ENCODE measurements at places on chromosomes 7 and 10.

DNA sequence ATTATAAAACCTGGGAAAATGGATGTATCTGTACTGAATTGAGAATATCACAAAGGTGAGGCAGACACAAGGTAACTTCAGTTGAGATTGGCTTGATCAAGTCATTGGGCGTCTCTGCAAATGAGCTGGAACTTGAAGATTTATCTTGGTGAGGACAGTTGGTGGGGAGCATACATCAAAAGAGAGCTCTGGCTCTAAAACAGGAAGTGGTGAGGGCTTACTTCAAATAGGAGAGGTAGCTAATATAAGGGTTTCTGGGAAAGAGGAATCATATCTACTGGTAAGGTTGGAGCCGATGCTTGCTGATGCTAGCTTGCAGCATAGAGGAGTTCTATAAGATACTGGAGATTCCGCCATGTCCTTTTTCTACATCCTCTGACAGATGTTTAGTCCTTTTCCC lies 39.9 kb upstream of the FGL2 start:
- DNase-seq: no peak

- no peak for DNase-seq
These were observed 1.5 kb downstream of the IPMK start for GRCh38 chr10:58266003-58266825.

GRCh38 chr7:133053321-133053891 lies 28.5 kb downstream of the CHCHD3 start:
- no peak for DNase-seq

GRCh38 chr7:49631071-49631815 lies 142.2 kb upstream of the VWC2 start:
- DNase-seq: no peak

- DNase-seq: no peak
These were observed 35.3 kb downstream of the CDC14C start for GRCh38 chr7:48959676-48960075.

DNA sequence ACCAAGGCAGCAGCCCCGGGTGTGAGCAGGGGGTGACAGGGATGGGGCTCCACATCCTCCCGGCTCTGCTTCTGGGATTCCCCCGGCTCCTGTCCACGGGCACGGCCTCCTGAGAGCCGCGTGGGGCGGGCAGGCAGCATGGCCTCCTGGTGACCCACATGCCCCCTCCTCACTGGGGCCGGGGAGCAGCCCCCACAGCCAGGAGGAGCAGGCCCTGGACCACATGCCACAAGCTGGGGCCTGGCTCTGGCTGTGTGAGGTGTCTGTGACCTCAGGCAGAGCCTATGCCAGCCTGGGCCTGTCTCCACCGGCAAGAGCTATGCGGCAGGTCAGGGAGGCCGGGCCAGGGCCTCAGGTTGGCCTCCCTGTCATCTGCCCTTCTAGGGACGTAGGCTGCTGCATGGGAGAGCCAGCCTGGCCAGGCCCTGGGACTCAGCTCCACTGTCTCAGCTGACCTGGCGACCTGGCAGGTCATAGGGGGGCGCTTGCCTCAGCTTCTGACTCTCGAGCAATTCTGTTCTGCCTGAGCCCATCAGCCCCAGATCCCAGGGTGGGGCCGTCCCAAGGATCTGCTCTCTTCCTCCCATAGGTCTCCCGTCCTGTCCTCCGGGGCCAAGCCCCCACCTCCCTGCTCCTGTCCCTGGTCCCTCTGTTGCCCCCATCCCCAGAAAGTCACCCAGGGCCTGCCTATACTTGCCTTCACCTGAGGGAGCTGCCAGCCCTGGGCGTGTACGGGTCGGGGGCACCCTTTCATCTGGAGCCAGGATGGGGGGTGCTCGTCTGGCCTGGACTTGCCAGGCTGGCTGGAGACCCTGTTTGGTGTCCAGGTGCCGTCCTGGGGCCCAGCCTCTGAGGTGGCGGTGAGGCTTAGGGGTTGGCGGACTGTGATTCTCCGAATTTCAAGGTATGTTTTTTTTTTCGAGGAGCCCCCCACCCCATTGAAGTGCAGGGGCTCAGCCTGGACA lies 3.9 kb upstream of the TMEM184A start:
- DNase-seq: no peak

Measured in left forelimb (tissue), 1 donor.